ENCODE measurements at places on chromosomes 3 and 15.
A peak's percentile ranks its signal among the peaks of the same experiment; 100 is the strongest.

- DNase-seq = no peak
These were observed 112.7 kb upstream of the PRR23C start for GRCh38 chr3:139157161-139157932.

GRCh38 chr3:181009225-181009624 is 19.7 kb upstream of the DNAJC19 start:
- peak; percentile 33 for DNase-seq

DNA sequence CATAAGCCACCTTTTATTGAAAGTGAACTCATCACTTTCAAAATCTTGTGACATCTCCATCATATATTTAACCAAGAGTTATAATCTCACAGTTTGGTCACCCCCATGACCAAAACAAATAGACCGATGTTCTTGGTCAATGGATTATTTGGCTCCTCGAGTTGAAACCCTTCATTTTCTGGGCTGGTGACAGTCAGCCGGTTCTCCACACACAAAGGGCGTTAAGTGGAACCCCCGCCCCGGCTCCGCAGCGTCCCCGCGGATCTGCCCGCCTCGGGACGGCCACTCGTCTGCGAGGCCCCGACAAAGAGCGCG is 772 bp downstream of the TSPAN3 start:
- no peak for DNase-seq

GRCh38 chr3:66803721-66804695 is 194.1 kb upstream of the KBTBD8 start:
- DNase-seq = no peak

DNA sequence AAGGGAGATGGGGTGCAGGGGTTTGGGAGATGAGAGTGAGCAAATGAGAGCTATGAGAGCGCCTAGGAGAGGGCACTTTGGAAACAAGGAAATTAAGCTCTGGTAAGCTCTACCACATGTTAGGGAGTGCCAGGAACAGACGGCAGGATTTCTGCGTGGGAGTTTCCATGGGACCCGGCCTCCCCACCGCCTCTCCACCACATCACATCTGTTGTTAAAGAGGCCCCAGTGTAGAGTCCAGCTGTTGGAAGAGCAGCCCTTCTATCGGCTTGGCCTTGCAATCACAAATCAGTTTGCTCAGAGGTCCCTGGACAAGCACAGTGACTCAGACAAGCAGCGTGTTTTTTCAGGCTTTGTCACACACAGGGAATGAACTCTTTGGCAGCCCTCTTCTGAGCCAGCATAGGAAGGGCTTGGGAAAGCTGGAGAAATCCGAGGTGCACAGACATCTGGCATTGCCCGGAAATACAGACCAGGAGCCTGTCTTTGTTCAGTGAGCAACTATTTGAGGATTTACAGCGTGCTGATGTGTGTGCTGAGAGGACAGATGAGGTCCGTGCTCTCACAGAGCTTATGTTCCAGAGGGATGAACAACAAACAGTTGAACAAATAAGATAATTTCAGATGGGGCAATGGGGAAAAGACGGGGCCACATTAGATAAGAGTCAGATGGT is 370.6 kb upstream of the PROK2 start:
- DNase-seq = no peak

DNA sequence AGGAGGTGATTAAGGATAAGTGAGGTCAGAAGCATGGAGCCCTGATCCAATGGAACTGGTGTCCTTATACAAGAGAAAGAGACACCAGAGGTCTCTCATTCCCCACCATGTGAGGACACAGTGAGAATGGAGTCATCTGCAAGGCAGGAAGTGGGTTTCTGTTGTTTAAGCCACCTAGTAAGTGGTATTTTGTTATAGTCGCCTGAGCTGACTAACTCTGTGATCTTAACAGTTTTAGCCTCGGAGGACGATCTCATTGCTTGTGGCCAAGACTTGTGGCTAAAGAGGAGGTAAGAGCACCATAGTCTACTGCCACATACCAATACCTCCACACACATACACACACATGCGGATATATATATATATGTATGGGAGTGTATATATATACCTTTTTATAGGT is 73.8 kb downstream of the MCTP2 start:
- peak; percentile 73 for DNase-seq

GRCh38 chr3:25018909-25019308 is 409.2 kb upstream of the RARB start:
- DNase-seq = no peak

DNA sequence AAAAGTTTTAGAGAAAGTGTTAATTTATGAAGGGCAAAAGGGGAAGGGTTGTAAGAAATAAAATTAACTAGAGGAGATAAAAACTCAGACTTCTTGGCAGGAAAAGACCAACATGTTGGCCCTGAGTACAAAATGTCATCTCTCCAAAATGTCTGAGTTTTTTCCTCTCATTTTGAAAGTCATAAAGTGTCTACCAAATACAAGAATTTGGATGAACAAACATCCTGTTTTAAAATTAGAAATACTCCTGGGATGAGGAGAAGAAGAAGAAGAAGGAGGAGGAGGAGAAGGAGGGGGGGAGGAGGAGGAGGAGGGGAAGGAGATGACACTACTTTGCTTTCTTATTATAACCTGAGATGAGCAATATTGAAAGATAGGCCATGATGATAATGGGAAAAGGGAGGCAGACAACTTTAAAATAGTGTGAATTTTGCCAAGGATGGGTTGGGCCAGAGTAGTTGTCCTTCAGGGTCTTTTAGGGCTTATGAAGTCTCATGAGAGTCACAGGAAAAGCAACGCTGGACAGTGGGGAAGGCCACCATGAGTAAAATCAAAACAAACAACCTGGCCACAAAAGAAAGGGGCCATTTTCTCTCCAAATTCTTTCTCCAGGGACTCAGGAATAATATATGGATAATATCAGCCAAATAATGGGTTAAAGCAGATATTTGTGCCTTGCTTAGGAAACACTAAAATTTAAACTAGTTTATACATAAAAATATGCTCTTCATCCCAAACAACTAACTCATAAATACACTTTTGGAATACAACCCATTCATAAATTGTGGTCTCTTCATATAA is 632.9 kb downstream of the EPHA3 start:
- no peak for DNase-seq

DNA sequence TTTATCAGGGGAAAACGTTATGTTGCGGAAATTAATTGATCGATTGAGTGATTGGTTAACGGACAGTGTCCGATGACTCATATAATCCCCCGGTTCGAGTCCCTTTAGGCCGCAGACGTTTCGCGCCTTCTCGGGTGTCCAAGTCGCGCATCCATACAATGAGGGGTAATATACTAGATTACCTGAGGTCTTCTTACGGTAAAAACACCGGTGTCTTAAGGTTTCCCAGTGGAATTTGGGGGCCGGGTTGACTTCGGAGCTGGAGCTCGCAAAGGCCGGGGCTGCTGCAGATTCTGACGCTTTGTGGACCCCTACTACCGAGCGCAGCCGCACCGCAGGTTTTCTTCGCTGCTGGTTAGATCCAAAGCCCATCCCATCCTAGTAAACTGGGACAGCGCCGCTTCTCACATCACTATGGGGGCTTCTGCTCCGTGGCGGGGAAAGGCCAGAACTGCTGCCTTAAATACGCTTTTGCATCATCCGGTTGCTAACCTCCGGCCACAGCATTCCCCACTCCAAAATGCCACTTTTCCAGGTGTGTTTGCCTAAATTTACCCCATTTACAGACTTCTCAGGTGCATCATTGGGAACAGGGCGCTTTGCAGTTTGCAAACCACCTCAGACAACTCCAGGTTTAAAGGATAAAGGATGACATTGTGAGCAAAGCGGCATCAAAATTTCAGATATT is 858 bp upstream of the SACM1L start:
- peak; percentile 50 for DNase-seq

DNA sequence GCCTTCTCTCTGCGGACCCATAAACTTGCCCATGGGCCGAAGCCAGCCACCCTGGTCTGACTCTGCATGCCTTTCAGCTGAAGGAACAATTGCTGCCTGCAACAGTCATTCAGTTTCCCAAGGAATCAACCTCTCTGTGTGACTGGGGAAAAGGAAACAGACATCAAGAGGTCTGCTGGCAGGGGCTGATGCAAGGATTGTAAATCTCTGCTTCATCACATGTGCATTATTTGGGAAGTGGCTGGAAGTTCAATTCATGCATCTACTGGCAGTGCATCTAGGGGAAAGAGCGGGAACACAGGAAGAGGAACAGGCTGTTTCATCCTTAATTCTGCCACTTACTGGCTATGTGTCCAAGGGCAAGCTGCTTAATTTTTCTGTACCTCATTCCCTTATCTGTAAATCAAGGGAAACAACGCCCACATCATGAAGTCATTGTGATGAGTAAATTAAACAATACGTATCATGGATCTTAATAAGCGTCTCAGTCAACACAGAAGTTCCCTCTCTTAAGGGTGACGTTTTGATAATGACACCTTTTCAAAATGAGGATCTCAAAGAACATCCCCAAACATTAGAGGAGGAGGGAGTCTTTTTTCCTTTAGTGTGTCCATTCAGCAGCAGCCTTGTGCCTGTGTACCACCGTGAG is 17.4 kb upstream of the ADPGK start:
- DNase-seq = no peak

DNA sequence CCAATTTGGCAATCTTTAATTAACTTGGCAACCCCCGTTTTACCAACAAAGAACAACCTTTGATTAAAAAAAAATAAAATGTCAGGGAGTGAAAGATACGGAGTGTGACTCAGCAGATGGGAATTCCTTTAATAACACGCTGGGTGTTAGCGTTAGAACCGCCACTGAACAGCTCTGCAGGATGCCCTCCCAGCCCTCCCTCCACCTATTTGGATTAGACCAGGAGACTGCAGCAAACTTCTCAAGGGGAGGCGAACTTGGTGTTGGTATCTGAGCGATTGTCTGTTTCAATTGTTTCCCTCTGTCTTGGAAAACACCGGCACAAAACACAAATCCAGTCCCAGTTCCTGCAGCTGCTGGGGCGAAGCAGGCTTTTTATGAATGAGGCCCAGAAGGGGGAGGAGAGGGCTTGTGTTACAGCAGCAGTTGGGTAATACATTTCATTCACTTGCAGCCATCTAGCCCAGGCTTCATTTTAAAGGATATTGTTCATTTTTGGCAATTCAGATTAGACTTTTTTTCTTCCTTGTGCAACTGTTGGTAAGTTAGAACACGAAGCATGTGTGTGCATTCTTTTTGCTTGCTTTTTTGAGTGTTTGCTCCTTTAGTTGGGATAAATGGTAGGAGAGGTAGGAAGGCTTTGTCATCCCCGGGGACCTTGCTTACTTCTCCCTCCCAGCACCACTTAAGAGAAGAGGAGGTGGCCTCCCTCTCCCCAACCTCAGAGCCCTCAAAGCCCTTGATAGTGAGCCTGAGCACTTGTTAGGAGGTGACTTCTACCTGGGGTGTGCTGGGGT is 152.3 kb downstream of the IGF1R start:
- no peak for DNase-seq

GRCh38 chr15:26391567-26392194 is 381.2 kb downstream of the GABRB3 start:
- DNase-seq = no peak

GRCh38 chr3:114418724-114419543 is 125.1 kb downstream of the TIGIT start:
- no peak for DNase-seq

DNA sequence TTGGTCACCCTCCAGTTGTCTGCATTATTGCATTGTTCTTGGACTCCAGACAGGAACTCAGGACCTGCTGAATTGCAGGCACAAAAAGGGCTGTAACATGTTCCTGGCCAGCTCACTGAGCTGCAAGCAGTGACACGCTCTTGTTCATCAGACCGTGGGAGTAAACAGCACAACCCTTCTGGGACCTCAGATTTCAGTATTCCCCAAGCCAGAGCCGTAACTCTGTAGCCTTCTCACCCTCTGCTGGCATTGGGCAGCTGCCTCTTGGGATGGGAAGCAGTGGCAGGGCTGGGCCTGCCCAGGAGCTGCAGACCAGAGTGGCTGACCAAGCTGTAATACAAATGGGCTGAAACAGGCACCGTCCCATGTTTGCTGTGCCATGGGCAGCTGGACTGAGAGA is 607.1 kb upstream of the BCHE start:
- no peak for DNase-seq

DNA sequence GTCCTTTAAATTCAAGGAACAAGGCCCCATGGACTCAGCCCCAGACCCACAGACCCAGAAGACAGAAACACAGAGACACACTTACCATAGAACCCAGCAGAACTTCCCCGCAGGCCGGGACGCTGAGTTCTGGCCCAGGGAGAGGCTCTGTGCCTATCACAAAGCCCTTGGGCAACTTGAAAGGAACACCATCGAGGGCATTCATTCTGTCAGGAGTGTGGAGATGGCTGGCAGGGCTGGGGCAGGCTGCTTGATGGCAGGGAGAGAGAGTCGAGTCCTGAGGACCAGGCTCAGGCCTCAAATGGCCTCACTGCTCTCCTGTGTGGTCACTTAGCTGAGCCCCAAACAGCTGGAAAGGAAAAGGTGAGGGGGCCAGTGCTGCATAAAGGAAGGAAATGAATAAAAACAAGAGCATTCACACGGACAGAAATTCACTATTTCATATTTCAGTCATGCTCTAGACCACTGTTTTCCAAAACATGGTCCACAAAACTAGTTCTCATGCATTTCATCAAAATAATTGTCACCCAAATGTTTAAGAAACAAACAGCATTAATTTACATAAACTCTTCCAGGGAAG is 8.9 kb downstream of the UBAP1L start:
- DNase-seq = no peak

- DNase-seq = no peak
These were observed 25.1 kb downstream of the CNTN6 start for GRCh38 chr3:1117843-1118473.

DNA sequence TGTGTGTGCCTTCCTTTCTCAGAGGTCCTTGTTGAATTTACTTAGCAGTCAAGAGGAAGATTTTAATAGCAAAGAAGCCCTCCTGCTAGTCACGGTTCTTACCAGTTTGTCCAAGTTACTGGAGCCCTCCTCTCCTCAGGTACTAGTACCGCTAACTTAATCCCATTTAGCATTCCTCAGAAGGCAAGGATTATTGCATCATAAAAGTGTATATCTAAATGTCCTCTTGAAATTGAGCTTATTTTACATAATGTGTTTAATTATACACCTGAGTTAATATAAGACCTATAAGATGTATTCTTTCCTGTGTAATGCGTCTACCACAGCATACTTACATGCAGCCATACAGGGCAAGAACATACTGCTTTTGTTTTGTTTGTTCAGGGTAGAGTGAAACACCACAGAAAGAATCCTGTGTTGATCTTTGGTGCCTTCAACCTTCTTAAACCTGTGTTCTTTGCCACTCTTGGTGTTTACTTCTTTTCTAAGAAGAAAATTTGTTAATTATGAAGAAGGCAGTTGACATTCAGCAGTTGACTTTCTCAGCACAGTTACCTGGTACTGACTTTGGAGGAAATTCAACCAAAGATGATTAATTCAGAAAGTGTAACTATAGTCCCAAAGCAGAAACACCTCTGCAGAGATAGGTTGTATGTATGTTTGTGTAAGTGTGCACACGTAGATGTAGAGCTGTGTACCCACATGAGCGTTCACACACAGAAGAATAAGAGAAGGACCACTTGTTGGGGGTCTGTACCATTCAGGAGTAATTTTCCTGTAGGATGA is 33.1 kb downstream of the POLG start:
- no peak for DNase-seq

Data from stimulated activated naive CD8-positive, alpha-beta T cell treated with anti-CD3 and anti-CD28 coated beads, Interleukin-15, amount 100 ng/mL, for 72 hours (primary cell).